ENCODE measurements at places on chromosomes 3 and 15.

DNA sequence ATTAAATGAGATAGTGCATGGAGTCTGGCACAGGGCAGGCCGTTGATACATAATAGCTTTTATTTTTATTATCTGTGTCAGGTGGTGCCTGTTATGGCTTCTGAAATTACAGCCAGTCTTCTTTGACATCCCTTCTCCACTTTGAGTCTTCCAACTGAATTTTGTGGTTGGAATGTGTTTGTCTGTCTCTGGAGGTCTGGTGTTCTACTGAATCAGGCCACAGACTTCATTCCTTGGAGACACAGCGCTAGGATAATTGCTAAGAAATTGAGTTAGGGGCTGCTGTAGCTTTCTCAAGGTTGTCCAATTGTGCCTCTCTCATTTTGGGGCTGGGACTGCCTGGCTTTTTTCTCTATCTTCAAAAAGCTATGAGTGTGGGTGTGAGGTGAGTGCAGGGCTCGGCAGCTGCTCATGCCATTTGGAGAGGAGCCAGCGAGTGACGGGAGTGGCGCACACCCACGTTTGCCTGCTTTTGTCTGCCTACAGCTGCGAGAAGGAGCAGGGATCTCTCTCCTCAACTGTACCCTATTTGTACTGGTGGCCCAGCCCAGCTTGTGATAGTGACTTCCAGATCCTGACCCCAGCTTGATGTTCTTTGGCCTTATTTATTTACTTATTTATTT is 49.8 kb upstream of the SYN2 start:
- DNase-seq, result peak; percentile 60

DNA sequence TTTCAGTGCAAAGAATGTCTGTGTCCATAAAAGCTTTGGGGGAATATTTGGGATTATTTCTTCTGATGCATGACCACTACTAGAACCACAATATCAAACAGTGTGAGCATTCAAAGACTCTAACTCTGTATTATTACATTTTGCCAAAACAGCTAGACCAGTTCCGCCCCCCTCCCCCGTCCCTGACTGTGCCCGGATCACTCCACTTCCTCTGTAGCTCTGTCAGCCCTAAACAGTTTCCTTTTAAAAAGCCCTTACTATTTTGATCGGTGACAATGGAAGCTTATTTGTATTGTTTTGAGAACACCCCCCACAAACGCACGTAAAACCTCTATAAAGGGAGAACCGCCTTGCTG is 36.6 kb upstream of the EPHB3 start:
- DNase-seq, result no peak

- peak; percentile 84 for DNase-seq
Measured at GRCh38 chr3:38521391-38521987, 25.3 kb downstream of the EXOG start.

DNA sequence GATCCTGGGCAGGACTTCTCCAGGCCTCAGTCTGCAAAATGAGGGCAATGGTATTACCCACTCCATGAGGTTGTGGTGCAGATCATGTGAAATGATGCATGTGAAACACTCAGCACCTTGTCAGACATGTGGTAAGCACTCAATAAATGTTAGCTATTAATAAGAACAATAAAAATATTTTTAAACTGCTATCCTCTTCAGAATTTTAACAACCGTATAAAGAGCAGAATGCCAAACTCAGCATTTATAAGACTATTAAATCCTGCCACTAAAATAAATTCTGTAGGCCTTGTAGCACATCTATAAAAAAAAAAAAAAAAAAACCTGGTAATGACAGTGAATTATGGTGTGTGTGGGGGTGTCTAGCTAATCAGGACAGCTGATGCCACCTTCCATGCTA is 213.9 kb upstream of the UMPS start:
- no peak for DNase-seq

DNA sequence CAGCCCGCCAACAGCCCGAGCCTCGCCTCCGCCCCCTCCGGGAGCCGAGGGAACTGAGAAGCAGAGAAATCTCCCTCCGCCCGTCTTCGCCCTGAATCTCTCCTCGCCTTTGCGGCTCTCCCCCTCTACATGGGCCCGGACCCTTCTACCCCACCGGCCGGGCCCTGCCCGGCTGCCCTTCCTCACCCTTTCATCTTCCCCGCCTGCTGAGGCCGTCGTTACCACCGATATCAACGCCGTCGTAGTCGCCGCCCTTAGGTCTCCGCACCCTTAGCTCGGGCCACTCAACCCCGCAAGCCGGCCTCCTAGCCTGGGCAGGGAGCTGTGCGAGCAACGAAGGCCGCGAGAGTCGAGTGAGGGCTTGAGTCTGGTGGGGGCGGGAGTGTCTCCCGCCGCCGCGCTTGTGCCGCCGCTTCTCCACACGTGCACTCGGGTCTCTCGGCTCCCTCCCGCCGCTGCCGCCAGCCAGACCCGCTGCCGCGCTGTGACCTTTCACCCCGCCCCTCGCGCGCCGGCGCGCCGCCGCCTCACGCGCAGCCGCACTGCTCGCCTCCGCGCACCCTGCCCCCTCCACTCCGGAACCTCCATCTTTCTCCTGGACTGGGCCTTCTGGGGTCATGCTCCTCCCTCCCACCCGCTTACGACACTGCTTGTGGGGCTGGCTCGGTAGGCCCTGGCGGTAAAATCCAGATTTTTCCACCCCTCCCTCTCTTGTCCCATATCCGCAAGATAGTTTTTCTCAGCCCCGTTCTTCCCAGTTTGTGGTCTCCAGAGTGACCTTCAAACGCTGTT is at the start of gene NAA50:
Gene NAA50, minus strand, starts transcription at position 494 of the 792 bp plus-strand sequence. Its CDS starts 300 bp downstream, at position 194.
- DNase-seq, result peak; percentile 96

GRCh38 chr3:133859381-133860234 is 36.1 kb downstream of the RAB6B start:
- no peak for DNase-seq

DNA sequence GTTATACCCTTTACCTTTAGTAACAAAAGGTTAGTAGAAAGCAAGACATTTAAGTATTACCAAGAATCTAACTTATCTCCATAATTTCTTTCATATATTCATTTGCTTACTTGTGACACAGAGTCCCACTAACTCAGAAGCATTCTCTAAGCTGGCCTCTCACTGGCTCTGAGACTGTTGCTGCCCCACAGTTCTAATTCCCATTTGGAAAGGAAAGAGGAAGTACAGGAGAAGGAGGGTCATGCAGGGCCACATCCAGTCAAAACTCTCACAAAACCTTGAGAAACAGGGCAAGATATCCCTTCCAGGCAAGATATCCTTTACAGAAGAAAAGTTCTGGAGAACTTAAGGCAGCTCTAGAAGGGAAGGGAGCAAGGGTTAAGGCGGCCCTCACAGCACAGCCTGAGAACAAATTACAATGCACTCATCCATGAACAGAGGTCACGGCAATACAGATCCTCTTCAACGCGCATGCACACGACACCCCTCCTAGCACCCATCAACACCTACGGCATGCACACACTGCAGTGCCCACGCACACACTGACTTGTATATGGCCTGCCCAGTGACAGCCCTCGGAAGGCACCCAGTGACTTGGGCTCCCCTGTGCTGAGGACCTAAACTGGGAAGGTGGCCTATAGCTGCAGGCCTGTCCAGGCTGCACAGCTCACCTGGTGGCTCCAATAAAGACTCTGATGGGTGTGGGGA is 13.0 kb upstream of the MYO5C start:
- DNase-seq, result no peak

GRCh38 chr15:71082803-71083202 is 32.5 kb upstream of the THSD4 start:
- DNase-seq, result no peak

- no peak for DNase-seq
Measured at GRCh38 chr3:100209948-100210771, 50.6 kb upstream of the TBC1D23 start.

- DNase-seq, result no peak
Measured at GRCh38 chr3:51962854-51963530, 4.3 kb downstream of the PCBP4 start.

DNA sequence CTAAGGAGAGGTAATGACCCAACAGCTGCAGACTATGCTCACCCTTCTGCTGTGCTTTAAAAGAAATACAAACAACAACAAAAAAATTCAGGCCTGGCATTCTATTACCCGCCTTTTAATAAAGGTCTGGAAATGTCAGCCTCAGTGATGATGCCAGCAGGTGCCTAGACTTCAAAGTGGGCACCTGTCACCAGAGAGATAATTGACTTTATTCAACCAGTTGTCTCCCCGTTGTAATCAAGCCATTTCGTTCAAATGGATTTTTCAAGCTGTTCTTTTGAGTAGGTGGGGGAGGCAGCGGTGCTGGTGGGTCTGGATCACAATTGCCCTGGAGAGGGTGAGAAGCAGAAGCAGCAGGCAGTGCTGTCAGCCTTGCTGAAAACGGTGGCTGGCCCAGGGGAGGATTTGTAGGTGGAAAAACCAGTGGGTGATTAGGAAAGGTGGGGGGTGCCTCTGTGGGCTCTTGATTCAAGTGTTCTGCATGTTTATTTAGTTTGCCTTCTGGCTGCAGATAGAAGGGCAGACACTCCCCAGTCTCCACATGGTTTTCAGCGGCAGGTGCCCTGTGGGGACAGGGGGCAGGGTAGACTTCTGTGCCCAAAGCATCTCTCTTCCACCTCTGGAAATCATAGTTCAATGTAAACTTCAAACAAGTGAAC is 300.2 kb upstream of the SLCO3A1 start:
- no peak for DNase-seq

DNA sequence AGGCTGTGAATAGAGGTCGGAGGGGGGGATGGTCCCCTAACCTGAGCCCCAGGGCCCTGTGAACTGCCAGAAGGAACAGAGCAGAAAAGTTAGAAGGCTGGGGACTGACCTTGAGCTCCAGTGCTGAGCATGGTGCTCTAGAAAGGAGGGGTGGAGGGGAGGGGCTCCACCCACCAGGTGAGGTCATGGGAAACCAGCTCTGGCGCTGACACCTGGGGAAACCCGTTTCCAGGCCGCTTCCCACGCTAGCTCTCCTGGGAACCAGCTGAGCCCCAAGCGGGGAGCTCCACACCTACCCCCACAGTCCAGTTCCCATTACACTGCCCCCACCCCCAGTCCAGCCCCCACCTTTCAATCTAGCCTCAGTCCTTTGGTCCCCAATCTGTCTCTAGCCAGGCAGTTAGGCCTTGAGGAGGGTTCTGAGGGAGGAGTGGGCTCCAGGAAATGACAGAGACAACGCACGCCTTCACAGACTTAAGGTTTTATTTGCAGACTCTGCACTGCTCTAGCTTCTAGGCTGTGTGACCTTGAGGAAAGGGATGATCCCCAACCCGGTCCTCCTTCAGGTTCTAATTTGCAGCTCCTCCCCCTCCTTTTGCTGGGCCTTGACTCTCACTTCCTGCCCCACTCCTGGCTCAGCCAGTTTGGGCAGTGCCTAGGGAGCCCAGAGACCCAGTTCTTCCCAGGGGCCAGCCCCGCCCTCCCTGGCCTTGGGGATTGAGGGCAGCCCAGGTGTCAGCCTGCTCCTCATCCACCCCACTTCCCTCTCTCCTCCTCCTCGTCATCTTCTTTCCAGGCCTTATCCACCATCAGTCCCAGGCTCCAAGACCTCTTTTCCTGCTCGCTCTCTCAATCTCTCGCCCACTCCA is 2.1 kb downstream of the RHOV start:
- DNase-seq, result peak; percentile 88

DNA sequence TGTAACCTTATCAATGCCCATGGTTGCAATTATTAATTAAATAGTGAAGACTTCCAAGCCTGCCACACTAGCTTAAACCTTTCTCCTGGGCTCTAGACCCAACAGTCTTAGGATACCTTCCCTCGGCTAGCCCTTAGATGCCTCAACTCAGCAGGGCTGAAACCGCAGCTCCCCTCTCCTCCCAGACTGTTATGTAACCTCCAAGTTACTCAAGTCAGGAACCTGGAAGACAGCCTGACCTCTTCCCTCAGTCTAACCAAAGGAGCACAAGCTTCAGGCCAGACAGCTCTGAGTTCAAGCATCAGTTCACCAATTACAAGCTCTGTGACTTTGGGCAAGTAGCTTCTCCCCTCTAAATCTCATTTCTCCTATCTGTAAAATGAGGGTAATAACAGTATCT is 70.5 kb upstream of the HACD2 start:
- DNase-seq, result no peak

GRCh38 chr15:64009798-64010261 is 36.5 kb downstream of the DAPK2 start:
- DNase-seq, result no peak

GRCh38 chr3:141389703-141390102 is 21.4 kb downstream of the ZBTB38 start:
- no peak for DNase-seq

- peak; percentile 19 for DNase-seq
Measured at GRCh38 chr15:68658151-68658550, 79.4 kb downstream of the CORO2B start.

- DNase-seq, result no peak
Measured at GRCh38 chr3:40309925-40310695, 603 bp downstream of the EIF1B start.

- no peak for DNase-seq
Measured at GRCh38 chr3:63228677-63229076, 49.4 kb upstream of the SYNPR start.

- peak; percentile 34 for DNase-seq
Measured at GRCh38 chr15:77518458-77518857, 97.8 kb downstream of the HMG20A start.

GRCh38 chr3:59936472-59936871 is 886.6 kb upstream of the CFAP20DC start:
- DNase-seq, result no peak

DNA sequence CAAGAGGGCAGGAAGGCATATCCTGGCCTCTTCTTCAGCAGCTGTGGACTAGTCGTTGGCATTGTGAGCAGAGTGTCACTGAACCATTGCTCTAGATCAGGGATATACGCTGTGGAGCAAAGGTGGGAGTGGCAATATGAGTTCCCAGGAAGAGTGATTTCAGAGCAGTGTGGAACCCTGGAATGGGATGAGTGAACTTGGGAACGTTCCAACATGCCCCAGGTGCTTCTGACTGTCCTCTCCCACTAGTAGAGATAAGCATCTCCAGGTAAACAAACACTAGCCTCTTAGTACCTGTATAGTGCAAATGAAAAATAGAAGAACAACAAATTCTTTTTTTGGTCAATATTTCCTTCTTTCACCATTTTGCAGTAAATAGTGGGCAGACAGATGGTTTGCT is 123.6 kb upstream of the VEPH1 start:
- no peak for DNase-seq

- no peak for DNase-seq
Measured at GRCh38 chr3:169448501-169448900, 215.0 kb downstream of the MECOM start.

DNA sequence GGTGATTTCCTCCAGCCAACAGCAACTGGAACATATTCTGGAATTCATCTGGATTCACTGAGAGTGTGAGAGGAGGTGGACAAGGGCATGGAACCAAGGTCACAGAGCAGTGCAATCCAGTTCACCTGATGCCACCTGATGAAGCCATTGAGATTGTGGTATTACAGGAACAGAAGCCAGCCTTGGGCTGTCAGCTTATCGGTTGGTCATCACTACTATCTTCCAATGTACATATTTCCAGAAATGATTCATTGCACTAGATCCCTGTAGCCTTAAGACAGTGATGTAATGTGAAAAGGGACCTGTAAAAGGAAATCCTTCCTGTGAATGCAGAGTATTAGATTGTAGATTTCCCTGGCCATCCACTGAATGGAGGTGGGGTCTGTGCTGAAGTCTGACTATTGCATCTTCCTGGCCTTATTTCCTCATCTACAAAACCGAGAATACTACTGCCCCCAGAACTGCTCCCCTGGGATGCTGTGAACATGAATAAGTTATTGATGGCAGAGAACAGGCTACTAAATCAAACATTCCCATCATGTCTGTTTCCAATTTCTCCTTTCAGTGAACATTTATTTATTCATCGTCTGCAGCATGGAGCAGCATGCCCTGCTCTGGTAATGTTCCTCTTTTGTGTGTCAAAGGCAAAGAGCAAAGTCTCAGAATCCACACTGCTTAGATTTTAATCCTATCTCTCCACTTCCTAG is 47.4 kb upstream of the TPM1 start:
- no peak for DNase-seq

- no peak for DNase-seq
Measured at GRCh38 chr3:71087143-71088018, 496.1 kb downstream of the FOXP1 start.

Data from islet precursor cell (in vitro differentiated cells).